Activated gamma-delta T cell treated with anti-CD3 and anti-CD28 coated beads, Interleukin-2, amount 50 U/mL, for 16 hours (primary cell): ENCODE measurements at places on chromosomes 7 and 10.

DNA sequence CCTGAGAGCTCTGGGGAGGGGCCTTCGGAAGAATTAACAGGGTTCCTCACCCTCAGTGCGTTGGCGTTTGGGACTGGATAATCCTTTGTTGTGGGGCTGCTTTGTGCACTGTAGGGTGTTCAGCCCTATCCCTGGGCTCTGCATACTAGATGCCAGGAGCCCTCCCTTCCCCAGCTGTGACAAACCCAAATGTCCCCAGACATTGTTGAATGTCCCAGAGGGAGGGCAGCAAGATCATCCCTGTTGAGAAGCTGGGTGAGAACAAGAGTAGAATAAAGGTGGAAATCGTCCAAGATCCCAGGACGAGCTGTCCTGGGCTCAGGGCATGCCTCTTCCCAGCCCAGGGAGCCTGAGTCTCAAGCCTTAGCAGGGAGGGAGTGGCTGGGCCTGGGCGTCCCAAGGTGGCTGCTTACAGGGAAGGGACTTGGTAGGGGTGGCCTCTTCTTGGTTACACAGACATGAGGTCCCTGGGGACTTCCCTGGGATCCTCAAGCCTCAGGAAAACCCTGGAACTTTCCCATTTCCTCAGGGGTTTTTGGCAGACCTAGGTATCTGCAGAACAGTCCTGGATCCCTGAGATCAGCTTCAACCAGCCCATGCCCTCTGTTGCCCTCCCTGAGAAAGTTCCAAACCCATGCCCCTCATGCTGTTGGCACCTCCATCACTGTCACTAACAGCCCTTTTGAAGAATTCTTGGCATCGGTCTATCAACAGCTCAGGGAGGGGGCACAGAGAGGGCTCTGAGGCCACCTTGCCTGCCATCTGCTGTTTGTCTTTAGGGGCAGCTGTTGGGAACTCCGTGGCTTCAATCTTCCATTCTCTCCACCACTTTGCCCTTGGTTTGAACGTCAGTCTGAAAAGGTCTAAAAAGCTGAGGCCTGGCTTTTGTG, 53.7 kb downstream of the GOLGA7B start:
- no peak for DNase-seq

DNA sequence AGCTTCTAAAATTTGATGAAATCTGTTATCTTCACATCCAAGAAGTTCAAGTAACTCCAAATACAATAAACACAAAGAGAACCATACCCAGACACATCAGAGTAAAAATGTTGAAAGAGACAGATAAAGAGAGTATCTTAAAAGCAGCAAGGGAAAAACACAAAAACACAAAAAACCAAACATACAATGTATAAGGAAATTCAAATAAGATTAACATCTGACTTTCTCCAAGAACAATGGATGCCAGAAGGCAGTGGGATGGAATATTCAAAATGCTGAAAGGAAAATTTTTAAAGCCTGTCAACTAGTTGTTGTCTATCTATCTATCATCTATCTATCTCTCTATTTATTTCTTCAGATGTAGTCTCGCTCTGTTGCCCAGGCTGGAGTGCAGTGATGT, 72.4 kb upstream of the MKLN1 start:
- no peak for DNase-seq

- no peak for DNase-seq
These were observed 59.4 kb downstream of the CDK14 start for GRCh38 chr7:90655566-90655965.

GRCh38 chr7:80204454-80204853, 69.8 kb downstream of the GNAI1 start:
- DNase-seq: no peak

GRCh38 chr10:74598891-74599566, 227.4 kb upstream of the KAT6B start:
- no peak for DNase-seq

GRCh38 chr7:81883801-81884393, 114.0 kb upstream of the HGF start:
- DNase-seq: no peak

DNA sequence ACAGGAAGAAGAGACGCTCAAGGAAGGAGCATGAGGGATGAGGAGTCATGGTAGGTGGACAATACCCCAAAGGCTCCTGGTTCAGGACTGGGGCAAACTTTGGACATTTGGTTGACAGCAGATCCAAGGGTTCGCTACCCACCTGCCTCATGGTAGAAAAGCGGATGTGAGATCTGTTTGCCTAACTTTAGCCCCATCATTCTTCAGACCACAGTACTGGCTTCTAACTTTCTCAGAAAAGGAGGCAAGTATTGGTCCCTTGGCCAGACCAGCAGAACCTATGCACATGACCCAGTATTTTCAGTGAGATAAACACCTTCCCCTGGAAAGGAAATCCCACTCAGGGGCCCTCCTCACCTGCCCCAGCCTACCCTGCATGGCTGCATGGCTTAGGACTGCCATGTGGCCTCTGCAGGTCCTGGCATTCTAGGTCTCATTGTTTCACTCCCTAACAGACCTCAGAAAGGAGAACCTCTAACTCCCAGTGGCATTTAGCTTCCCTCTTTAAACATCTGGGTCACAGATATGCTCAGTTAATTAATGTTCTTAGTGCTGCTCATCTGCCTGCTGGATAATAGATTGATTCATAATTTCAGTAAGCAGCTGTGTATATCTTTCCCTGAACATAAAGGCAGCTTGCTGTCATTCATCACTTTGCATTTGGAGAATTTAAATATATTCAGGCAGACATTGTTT, 574.1 kb downstream of the GALNT17 start:
- DNase-seq: no peak

DNA sequence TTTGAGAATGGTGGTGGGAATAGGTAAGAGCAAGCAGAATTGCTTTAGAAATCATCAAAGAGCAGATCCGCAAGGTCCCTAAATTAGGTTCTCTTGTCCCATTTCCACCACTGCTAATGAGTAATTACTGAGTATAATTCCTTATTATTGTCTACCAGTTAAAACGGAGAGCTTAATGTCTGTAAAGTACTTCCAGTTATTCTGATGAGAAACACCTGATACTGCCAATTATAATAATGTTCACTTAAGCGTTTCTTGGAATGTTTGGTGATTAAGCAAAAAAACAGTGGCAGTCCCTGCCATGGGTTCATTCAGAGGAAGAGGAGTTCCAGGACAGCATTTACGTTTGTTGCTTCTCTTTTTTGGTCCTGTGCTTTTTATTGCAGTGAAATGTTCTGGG, 358.5 kb upstream of the GALNT17 start:
- no peak for DNase-seq

- no peak for DNase-seq
These were observed 165.8 kb downstream of the KLF6 start for GRCh38 chr10:3619241-3619640.

GRCh38 chr10:119505131-119505551, 37.4 kb downstream of the RGS10 start:
- DNase-seq: no peak

DNA sequence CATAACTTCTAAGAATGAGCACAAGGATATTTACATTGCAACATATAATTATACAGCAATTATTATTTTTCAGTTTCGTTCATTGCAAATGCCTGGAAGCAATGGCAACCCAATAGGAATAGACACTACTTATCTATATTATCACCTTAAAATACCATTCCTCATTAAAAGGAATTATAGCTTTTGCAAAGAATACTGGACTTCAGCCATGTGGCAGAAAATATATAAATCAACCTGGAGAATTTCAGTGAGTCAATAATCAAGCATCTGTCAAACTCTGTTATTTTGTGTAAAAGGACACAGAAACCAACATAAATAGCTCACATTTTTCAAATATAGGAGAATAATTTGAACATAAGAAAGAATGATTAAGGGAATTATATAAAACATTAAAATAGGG, 96.1 kb upstream of the SEMA3C start:
- DNase-seq: no peak

GRCh38 chr10:3213208-3213607, 40.6 kb upstream of the PITRM1 start:
- DNase-seq: no peak

GRCh38 chr10:95133016-95133752, 60.9 kb upstream of the ACSM6 start:
- DNase-seq: peak; percentile 57

DNA sequence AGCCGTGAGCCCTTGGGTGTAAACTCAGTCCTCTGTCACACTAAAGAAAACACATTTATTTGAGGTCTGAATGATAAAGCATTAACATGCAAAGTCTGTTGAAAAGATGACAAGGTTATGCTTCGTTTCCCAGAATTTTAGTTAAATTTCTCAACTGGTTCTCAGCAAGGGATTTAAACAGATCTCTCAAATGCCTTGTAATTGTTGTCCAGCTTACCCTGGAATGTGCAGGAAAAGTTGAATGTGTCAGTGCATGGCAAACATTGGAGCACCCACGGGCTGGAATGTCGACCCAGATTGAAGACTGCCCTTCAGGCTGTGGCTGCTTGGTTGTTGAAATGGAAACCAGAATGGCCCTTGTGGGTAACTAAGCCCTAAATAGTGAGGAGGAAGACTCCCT, 191.8 kb downstream of the TRIL start:
- no peak for DNase-seq

GRCh38 chr7:110960811-110961210, 130.1 kb upstream of the LRRN3 start:
- DNase-seq: no peak

DNA sequence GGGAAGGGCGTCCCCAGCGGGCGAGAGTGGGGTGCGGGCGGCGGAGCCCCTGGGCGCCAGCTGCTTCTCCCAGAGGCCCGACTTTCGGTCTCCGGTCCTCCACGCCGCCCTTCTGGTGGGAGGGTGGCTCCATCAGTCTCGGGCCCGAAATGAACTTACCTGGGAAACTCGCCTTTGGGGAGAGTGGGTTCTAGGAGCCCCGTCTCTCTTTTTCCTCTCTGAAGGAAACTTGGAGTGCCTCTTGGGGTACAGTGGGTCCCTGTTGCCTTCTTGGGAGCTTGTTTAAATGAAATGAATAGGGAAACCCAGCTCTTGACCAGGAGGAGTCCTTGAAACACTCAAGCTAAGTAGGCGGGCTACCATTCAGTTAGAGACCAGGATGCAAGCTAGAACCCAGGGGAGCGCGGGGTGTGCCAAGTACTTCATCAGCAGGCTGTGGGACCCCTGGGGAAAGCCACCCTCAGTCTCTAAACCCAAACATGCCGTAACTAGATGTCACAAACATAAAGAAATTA, 1.3 kb downstream of the SLC26A4 start:
- DNase-seq: no peak

GRCh38 chr7:80565554-80565953, 53.7 kb upstream of the GNAT3 start:
- no peak for DNase-seq
